Ammon's horn (tissue), 1 donor: ENCODE measurements at places on chromosomes 2 and 18.

DNA sequence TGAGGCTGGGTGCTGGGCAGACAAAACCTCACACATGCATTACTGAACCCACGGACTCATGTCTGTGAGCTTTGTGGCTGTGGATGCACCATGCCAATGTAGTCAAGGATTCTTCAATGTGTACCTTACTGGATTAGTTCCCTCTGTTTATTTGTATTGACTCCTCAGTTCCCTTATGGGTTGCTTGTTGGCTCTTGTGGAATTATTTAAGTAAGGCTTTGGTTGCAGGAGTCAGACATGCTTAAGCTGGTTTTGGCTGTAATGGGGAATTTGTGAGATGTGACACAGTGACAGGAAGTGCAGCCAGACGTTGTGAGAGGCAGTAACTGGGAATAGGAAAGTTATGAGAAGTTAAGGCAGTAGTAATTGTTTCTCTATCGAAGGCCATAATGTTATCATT lies 13.6 kb upstream of the IL1RN start:
- no peak for DNase-seq

GRCh38 chr2:241048149-241048948 lies 49.9 kb downstream of the SNED1 start:
- DNase-seq, result no peak

DNA sequence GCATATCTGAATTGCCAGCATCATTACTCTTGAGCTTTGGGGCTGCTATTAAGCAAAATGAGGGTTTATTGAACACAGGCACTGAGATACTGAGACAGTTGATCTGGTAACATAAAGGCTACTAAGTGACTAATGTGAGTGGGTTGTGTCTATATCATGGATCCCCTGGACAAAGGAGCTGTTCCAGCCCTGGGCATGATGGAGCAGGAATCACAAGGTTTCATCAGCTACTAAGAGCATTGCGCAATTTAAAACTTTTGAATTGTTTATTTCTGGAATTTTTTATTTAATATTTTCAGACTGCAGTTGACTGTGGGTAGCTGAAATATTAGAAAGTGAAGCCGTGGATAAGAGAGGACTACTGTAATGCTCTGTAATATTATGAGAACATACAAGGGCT lies 73.5 kb downstream of the MGAT5 start:
- no peak for DNase-seq

DNA sequence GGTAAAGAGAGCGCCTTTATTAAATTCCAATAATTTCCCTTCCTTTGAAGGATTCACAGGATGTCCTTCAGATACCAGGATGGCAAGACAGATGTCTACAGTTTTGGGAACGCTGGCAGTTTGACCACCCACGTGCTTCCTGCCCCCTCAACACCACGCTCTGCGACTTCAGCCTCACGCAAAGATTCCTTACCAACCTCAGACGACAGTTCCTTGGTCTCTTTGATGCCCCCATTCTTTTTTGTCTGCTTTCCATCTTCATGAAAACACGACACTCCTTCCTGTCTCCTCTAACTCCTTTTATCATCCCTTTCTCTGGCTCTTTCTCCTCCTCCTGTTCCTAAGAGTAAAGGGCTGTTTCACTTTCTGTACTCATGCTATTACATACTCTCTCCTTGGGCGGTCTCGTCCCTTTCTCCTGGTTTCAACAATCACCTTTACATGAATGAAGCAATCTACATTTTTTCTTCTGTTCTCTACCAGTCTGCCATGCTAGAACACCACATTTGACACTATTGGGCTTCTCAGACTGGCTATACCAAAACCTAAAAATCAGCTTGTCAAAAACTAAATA lies 189.9 kb upstream of the PGAP1 start:
- DNase-seq, result no peak

- DNase-seq, result no peak
Observed at GRCh38 chr2:50397992-50398765, 633.8 kb downstream of the NRXN1 start.

GRCh38 chr2:211204456-211204855 lies 648.1 kb downstream of the CPS1 start:
- DNase-seq, result no peak

GRCh38 chr18:32242395-32242794 lies 52.6 kb downstream of the MEP1B start:
- DNase-seq, result no peak

- no peak for DNase-seq
Observed at GRCh38 chr2:105738658-105739241, 6.0 kb upstream of the NCK2 start.

GRCh38 chr2:240913810-240914644 lies 7.9 kb downstream of the CROCC2 start:
- DNase-seq, result peak; percentile 70

- DNase-seq, result no peak
Observed at GRCh38 chr18:47871288-47871687, 59.2 kb downstream of the SMAD2 start.

DNA sequence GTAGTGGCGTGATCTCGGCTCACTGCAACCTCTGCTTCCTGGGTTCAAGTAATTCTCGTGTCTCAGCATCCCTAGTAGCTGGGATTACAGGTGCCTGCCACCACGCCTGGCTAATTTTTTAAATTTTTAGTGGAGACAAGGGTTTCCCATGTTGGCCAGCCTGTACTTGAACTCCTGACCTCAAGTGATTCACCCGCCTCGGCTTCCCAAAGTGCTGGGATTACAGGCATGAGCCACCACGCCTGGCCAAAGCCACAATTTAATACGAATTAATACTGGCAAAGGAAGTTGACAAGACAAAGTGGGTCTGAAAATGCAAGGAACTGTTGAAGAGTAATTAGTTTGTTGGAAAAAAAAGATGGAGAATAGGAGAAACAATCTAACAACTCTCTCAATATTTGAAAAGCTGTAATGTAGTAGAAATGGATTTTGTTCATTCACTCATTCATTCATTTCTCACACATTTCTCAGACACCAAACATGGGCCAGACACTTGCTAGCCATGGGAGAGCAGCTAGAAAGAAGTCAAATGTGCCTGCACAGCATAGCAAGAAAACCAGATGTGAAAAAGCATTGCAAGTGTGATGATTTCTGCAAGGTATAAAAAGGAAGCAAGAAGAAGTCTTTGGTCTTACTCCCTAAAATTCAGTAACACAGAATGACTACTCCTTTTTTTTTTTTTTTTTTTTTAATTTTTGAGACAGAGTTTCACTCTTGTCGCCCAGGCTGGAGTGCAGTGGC lies 39.4 kb upstream of the ATL2 start:
- DNase-seq, result no peak

DNA sequence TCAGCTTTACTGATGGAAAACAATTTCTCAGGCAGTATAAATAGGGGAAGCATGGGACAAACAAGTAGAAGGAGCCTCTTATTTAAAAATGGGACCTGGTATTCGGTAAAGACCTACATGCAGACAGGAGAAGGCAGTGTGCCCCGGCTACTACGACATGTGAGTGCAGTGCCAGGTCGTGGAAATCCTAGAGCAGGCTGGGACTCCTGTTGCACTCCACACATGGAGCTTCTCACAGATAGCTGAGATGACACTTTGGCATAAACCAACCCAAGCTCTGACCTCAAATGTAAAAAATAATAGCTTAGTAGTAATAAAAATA lies 885 bp upstream of the DSEL start:
- peak; percentile 45 for DNase-seq

DNA sequence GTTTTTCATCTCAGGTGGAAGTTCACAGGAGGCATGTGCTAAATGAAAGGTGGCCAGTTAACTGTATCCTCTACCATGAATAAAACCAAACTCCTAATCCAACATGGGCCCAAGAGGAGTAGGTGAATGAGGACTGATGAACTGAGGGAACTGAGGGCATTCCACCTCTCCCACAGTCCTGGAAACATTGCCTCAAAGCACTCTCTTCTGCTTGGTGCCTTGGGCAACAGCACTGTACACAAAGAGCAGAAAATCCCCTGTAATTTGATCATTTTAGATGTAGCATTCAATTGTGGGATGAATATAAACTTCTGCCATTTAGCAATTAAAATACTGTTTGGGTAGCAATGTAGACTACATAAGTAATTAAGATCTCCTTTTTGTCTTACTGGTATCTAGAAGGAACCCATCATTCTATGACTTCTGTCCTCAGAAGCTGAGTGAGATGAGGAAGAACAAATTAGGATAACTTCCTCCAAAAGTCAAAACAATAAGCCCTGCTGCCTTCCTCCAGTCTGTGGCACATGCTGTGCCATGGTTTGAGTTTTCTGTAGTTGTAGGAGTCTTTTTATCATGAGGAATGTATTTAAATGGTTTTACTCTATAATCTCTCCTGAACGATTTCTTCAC lies 86.7 kb upstream of the ZEB2 start:
- DNase-seq, result no peak

- DNase-seq, result no peak
Observed at GRCh38 chr18:46334868-46335281, 230.7 kb downstream of the HAUS1 start.

DNA sequence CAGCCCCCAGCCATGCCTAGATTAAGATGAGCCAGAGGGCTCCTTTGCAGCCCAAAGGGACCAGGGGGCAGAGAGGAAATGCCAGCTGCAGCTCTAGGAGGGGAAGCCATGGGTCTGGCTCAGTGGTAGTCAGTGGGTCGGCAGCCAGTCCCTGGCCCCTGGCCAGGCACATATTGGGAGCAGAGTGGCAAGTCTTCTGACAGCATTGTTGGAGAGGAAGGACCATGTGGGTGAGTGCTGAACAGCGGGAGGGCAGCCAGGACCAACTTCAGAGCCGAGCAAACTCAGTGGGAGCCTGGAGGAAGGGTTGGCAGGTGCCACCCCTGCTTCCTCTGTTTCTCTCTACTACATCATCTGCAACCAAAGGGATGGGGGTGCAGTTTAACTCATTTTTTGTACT lies 140.5 kb upstream of the PELI1 start:
- peak; percentile 84 for DNase-seq

- no peak for DNase-seq
Observed at GRCh38 chr2:25201265-25201664, 32.9 kb upstream of the POMC start.

DNA sequence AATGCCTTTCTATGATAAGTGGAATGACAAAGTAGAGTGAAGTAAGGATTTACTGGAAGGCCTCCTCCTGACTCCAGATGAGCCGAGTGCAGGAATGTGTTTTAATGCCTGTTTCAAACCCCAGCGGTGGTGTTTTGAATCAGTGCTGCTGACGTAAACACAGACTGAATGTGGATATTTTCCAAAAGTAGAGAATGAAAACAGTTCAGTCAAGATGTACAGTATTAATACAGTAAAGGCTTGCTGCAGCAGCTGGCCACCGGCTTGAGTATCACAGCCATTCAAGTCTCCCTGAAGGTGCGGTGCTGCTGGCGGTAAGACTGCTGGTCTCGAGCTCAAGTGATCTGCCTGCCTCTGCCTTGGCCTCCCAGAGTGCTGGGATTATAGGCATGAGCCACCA lies 46.7 kb downstream of the ARHGAP28 start:
- DNase-seq, result no peak

GRCh38 chr2:26274058-26274613 lies 29.4 kb downstream of the HADHB start:
- DNase-seq, result peak; percentile 45

- no peak for DNase-seq
Observed at GRCh38 chr2:230644356-230644935, 68.2 kb upstream of the CAB39 start.

GRCh38 chr18:54880395-54881105 lies 52.3 kb downstream of the RAB27B start:
- DNase-seq, result no peak

DNA sequence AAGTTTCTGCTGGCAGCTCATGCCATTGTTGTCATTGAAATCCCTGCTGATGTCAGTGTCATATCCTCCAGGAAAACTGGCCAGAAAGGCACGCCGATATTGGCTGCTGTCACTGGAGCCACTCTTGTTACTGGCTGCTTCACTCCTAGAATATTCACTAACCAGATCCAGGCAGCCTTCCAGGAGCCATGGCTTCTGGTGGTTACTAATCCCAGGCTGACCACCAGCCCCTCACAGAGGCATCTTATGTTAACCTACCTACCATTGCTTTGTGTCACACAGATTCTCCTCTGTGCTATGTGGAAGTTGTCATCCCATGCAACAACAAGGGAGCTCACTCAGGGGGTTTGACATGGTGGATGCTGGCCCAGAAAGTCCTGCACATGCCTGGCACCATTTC lies 27.0 kb upstream of the MTX2 start:
- no peak for DNase-seq

- no peak for DNase-seq
Observed at GRCh38 chr2:240441326-240441992, 6.0 kb downstream of the GPC1 start.

- no peak for DNase-seq
Observed at GRCh38 chr2:54240515-54241469, 15.2 kb downstream of the TSPYL6 start.

GRCh38 chr2:118635891-118636290 lies 211.6 kb downstream of the EN1 start:
- DNase-seq, result no peak

- no peak for DNase-seq
Observed at GRCh38 chr18:41343808-41344207, 611.2 kb upstream of the PIK3C3 start.

- DNase-seq, result no peak
Observed at GRCh38 chr2:76478266-76479035, 767.7 kb upstream of the GCFC2 start.

- DNase-seq, result no peak
Observed at GRCh38 chr2:232879618-232880494, 9.8 kb downstream of the SNORC start.

- DNase-seq, result no peak
Observed at GRCh38 chr2:73373344-73373743, 12.3 kb upstream of the ALMS1 start.

- no peak for DNase-seq
Observed at GRCh38 chr2:72116081-72116533, 31.6 kb downstream of the CYP26B1 start.

DNA sequence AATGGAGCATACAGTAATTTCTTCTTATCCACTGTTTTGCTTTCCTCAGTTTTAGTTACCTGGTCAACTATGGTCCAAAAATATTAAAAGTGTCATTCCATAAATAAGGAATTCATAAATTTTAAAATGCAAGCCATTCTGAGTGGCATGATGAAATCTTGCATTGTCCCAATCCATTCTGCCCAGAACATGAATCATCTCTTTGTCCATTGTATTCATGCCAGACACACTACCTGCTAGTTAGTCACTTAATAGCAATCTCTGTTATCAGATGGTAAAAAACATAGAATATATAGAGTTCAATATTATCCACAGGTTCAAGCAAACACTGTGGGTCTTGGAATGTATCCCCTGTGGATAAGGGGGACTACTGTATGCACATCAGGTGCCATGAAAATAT lies 872.2 kb upstream of the NXPH2 start:
- DNase-seq, result no peak

DNA sequence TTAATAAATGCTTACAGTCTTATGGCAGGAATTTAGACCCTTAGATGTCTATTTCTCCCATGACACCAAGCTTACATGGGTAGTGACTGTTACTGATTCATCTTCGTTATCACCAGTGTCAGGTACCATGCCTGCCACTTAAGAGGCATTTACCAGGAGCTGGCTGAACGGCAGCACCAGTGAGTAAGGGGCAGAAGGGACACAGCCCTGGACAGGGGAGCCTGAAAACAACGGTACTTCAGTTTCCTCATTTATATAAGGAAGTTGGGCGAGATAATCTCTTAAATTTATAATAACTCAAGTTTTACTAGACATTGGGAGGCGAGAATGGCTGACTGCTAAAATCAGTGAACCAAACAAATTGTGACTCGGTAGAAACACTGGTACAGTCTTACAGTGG lies 1.2 kb downstream of the COA5 start:
- no peak for DNase-seq

GRCh38 chr18:35695384-35695783 lies 113.8 kb downstream of the GALNT1 start:
- DNase-seq, result no peak
